ENCODE measurements at places on chromosomes 11 and 22.

GRCh38 chr11:114133548-114134329 lies 74.2 kb downstream of the ZBTB16 start:
- H3K36me3 ChIP-seq, result no peaks in the 10 kb centered on the region
- no peaks in the 10 kb centered on the region for H3K27me3 ChIP-seq
- no peak overlapping the region for H3K4me3 ChIP-seq
- H3K4me1 ChIP-seq, result peaks cover 2% of the 10 kb centered on the region
- no peak overlapping the region for H3K27ac ChIP-seq
- no peak for DNase-seq

DNA sequence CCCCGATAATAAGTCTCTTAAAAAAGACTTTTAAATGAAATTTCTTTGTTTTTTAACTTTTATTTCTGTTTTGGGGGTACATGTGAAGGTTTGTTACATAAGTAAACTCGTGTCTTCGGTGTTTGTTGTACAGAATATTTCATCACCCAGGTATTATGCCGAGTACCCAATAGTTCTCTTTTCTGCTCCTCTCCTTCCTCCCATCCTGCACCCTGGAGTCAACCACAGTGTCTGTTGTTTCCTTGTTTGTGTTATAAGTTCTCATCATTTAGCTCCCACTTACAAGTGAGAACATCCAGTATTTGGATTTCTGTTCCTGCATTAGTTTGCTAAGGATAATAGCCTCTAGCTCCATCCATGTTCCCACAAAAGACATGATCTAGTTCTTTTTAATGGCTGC lies 1.6 kb upstream of the GSTP1 start:
- no peak overlapping the region for H3K4me3 ChIP-seq
- no peaks in the 10 kb centered on the region for H3K36me3 ChIP-seq
- no peak overlapping the region for H3K27ac ChIP-seq
- no peak for DNase-seq
- H3K27me3 ChIP-seq, result no peaks in the 10 kb centered on the region

- no peaks in the 10 kb centered on the region for H3K27me3 ChIP-seq
- no peaks in the 10 kb centered on the region for H3K36me3 ChIP-seq
- no peak for DNase-seq
- H3K4me1 ChIP-seq, result no peaks in the 10 kb centered on the region
Measured at GRCh38 chr11:33471541-33471940, 214.4 kb downstream of the HIPK3 start.

GRCh38 chr11:16278273-16278672 lies 78.1 kb downstream of the SOX6 start:
- H3K36me3 ChIP-seq, result no peaks in the 10 kb centered on the region
- DNase-seq, result no peak
- H3K4me1 ChIP-seq, result no peaks in the 10 kb centered on the region
- no peak overlapping the region for H3K27ac ChIP-seq
- H3K27me3 ChIP-seq, result no peaks in the 10 kb centered on the region
- no peak overlapping the region for H3K4me3 ChIP-seq

GRCh38 chr22:46748908-46749675 lies 11.0 kb upstream of the CERK start:
- H3K27ac ChIP-seq, result peak overlapping the region; percentile 64
- H3K36me3 ChIP-seq, result no peaks in the 10 kb centered on the region
- DNase-seq, result peak; percentile 64
- H3K27me3 ChIP-seq, result no peaks in the 10 kb centered on the region

GRCh38 chr11:88103337-88104206 lies 71.7 kb downstream of the RAB38 start:
- no peak overlapping the region for H3K4me3 ChIP-seq
- no peaks in the 10 kb centered on the region for H3K4me1 ChIP-seq
- no peaks in the 10 kb centered on the region for H3K36me3 ChIP-seq
- H3K27ac ChIP-seq, result no peak overlapping the region
- DNase-seq, result no peak

GRCh38 chr11:69145050-69145380 lies 10.7 kb upstream of the SMIM38 start:
- H3K27me3 ChIP-seq, result no peaks in the 10 kb centered on the region
- H3K36me3 ChIP-seq, result no peaks in the 10 kb centered on the region
- no peaks in the 10 kb centered on the region for H3K4me1 ChIP-seq
- no peak overlapping the region for H3K27ac ChIP-seq
- no peak overlapping the region for H3K4me3 ChIP-seq

GRCh38 chr22:37416389-37416788 lies 10.9 kb downstream of the ELFN2 start:
- no peak for DNase-seq
- H3K27ac ChIP-seq, result no peak overlapping the region
- H3K36me3 ChIP-seq, result no peaks in the 10 kb centered on the region
- no peak overlapping the region for H3K4me3 ChIP-seq
- H3K4me1 ChIP-seq, result peaks cover 18% of the 10 kb centered on the region

- H3K4me3 ChIP-seq, result no peak overlapping the region
- H3K27ac ChIP-seq, result no peak overlapping the region
- no peaks in the 10 kb centered on the region for H3K36me3 ChIP-seq
- no peaks in the 10 kb centered on the region for H3K27me3 ChIP-seq
Measured at GRCh38 chr22:10780281-10780680, 4747.7 kb upstream of the OR11H1 start.

GRCh38 chr11:101277036-101277435 lies 147.4 kb upstream of the PGR start:
- H3K4me3 ChIP-seq, result no peak overlapping the region
- H3K4me1 ChIP-seq, result no peaks in the 10 kb centered on the region
- no peak overlapping the region for H3K27ac ChIP-seq

GRCh38 chr11:128507936-128508335 lies 79.4 kb downstream of the ETS1 start:
- peak overlapping the region; percentile 93 for H3K27ac ChIP-seq
- peaks cover 22% of the 10 kb centered on the region for H3K36me3 ChIP-seq
- H3K4me3 ChIP-seq, result peak overlapping the region; percentile 90
- H3K27me3 ChIP-seq, result no peaks in the 10 kb centered on the region
- no peak for DNase-seq
- peaks cover 98% of the 10 kb centered on the region for H3K4me1 ChIP-seq

DNA sequence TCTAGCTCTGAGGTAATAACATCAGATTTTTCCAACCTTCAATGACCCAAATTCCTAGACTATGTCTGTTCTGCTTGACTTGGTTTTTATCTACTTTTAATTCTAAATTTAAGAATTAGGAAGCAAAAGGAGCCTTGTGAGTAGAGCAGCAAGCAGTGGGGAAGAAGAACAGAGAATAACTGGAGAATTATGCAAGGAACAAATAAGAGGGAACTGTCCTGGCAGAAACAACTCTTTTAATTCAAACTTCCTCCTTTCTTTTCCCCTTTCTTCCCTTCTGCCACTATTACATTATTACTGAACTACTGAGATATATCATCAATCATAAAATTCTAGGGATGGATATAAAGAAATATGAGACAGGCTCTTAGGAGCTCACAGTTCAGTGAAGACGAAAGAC lies 276.1 kb downstream of the SBF2 start:
- no peak overlapping the region for H3K4me3 ChIP-seq
- no peak for DNase-seq
- H3K27me3 ChIP-seq, result no peaks in the 10 kb centered on the region
- H3K4me1 ChIP-seq, result no peaks in the 10 kb centered on the region

GRCh38 chr11:66559142-66559865 lies 9.1 kb downstream of the CTSF start:
- H3K27me3 ChIP-seq, result no peaks in the 10 kb centered on the region
- no peak overlapping the region for H3K27ac ChIP-seq
- H3K36me3 ChIP-seq, result no peaks in the 10 kb centered on the region
- peak; percentile 21 for DNase-seq

- H3K4me3 ChIP-seq, result no peak overlapping the region
- H3K4me1 ChIP-seq, result no peaks in the 10 kb centered on the region
- no peak overlapping the region for H3K27ac ChIP-seq
- H3K36me3 ChIP-seq, result no peaks in the 10 kb centered on the region
- no peaks in the 10 kb centered on the region for H3K27me3 ChIP-seq
Measured at GRCh38 chr11:102712137-102712536, 6.6 kb upstream of the MMP27 start.

DNA sequence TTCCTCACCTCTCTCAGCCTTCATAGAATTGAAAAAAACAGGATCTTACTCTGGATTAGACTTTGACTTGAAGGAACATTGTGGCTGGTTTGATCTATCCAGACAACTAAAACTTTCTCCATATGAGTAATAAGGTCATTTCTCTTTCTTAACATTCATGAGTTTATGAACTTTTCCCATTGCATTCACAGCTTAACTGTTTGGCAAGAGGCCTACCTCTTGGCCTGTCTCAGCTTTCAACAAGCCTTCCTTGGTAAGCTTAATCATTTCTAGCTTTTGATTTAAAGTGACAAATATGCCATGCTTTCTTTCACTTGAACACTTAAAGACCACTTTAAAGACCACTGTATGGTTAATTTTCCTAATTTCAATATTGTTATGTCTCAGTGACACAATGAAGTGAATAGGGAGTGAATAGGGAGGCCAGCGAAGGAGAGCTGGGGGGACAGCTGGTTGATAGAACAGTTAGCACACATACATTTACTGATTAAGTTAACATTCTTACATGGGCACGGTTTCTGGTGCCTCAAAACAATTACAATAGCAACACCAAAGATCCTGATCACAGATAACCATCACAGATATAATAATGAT lies 17.0 kb downstream of the IMMP1L start:
- H3K27ac ChIP-seq, result no peak overlapping the region
- no peak for DNase-seq
- no peaks in the 10 kb centered on the region for H3K27me3 ChIP-seq
- no peaks in the 10 kb centered on the region for H3K4me1 ChIP-seq
- no peak overlapping the region for H3K4me3 ChIP-seq

GRCh38 chr22:29702931-29703501 lies 16.8 kb upstream of the CABP7 start:
- peaks cover 6% of the 10 kb centered on the region for H3K4me1 ChIP-seq
- H3K4me3 ChIP-seq, result no peak overlapping the region
- no peaks in the 10 kb centered on the region for H3K36me3 ChIP-seq
- DNase-seq, result no peak
- no peak overlapping the region for H3K27ac ChIP-seq

GRCh38 chr11:45605051-45605450 lies 60.4 kb downstream of the CHST1 start:
- no peak overlapping the region for H3K4me3 ChIP-seq
- H3K27ac ChIP-seq, result no peak overlapping the region
- H3K4me1 ChIP-seq, result no peaks in the 10 kb centered on the region

- no peaks in the 10 kb centered on the region for H3K4me1 ChIP-seq
- no peak overlapping the region for H3K27ac ChIP-seq
- no peak overlapping the region for H3K4me3 ChIP-seq
- no peaks in the 10 kb centered on the region for H3K27me3 ChIP-seq
- H3K36me3 ChIP-seq, result no peaks in the 10 kb centered on the region
Measured at GRCh38 chr22:45553351-45554039, 50.8 kb downstream of the FBLN1 start.

DNA sequence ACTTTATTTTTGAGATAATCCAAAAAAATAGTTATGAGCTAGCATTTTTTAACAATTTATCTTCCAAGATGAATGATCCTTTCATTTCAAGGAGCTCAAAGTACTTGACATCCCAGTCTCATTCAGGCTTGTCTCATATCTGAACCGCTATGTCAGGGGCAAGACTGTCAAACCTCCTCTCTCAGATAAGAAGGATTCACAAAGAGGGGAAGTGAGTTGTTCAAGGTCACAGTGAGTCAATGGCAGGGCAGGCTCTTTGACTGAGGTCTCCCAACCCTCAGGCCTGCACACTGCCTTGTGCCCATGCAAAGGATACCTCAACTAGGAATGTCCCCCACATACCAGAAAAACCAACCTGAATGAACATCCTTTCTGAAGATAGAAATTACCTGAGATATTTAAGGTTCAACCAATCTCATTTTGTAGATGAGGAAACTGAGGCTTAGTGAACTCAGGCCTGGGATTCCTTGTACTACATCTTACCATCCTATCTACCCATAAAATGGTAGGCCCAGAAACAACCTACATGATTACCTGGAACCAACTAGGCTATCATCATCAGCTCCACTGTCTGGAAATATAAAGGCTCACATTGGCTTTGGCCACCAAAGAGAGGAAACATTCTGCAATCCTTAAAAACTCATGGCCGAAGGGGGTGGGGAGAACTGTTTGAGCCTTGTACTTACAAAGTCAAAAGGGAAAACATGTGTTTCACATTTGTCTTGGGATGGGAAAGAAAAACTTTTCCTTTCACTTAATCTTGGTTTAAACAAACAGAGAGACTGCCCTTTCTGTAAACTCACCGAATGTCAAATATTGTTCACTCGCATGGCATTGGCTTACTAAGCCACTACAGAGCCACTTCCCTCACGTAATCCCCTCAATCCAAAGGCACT lies 51.1 kb downstream of the LIF start:
- H3K27me3 ChIP-seq, result no peaks in the 10 kb centered on the region
- H3K36me3 ChIP-seq, result no peaks in the 10 kb centered on the region

DNA sequence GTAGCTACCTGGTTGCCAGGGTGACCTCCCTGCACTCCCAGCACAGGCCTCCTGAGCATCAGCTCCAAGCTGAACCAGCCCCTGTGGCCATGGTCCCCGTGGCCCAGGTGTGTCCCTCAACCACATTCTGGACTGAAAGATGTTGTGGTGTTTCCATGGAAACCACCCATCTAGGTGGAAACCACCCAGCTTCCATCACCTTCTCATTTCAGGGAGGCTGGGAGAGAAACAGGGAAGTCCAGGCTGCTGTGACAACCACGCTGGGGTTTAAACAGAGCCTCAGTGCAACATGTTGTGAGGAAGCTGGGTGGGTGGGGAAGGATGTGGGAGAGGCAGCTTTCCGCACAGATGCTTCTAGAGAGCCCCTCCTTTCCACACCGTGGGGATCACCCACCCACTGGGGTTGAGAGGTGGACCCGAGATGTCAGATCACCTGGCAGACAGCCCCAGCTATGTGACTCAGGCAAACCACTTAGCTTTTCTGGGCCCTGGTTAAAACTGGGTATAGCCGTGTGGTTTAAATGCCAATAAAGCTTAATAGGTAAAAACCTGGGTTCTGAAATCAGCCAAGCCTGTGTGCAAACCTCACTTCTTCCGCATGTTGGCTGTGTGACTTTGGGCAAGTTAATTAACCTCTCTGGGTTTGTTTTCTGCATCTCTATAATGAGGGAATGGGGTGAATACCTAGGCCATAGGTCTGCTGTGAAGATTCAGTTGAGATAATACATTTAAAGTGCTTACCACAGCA lies 46.4 kb downstream of the CD82 start:
- peak overlapping the region; percentile 76 for H3K27ac ChIP-seq
- DNase-seq, result peak; percentile 69
- H3K36me3 ChIP-seq, result peaks cover 25% of the 10 kb centered on the region
- no peak overlapping the region for H3K4me3 ChIP-seq
- H3K4me1 ChIP-seq, result peaks cover 65% of the 10 kb centered on the region
- no peaks in the 10 kb centered on the region for H3K27me3 ChIP-seq

DNA sequence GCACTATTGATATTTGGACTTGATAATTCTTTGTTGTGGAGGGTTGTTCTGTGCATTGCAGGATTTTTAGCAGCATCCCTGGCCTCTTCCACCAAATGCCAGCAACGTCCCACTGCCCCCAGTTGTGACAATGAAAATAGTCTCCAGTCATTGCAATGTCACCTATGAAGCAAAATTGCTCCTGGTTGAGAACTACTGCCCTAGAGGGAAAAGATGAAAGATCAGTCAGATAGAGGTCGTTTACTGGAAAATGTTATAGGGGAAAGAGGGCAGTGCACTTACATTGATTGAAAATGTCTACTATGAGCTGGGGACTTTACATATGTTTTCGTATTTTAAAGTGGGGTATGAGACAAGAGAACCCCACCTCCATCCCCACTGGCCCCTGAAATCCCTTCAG lies 77.1 kb upstream of the FAM181B start:
- H3K4me3 ChIP-seq, result no peak overlapping the region
- H3K4me1 ChIP-seq, result no peaks in the 10 kb centered on the region
- DNase-seq, result no peak
- no peaks in the 10 kb centered on the region for H3K36me3 ChIP-seq

All from effector memory CD4-positive, alpha-beta T cell (primary cell).